Left renal pelvis (tissue), 4 donors: ENCODE measurements at places on chromosomes 1 and 21.

- no peak for DNase-seq
Observed at GRCh38 chr1:55060133-55060999, 21.0 kb downstream of the PCSK9 start.

GRCh38 chr1:227922501-227923352 is 25.0 kb downstream of the WNT9A start:
- DNase-seq: no peak

DNA sequence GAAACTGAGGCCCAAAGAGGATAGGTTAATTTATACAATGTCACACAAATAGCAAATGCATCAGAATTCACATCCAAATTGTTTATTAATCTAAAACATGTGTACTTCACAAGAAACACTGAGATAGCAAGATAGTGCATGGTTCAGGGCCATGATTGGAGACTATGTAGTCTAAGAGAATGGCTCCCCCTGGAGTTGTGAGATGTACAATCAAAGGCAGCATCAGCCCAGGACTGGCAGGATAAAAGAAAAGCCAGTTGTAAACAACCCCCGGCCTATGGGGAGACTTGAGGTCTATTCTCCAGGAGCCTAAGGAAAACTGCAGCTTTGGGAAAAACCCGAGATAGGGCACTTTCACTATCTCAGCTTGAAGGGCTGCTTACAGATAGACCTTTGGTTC is 511.0 kb downstream of the OMA1 start:
- no peak for DNase-seq

- DNase-seq: no peak
Observed at GRCh38 chr1:71834601-71835441, 447.5 kb downstream of the NEGR1 start.

- no peak for DNase-seq
Observed at GRCh38 chr1:95010158-95010557, 62.6 kb downstream of the ALG14 start.

DNA sequence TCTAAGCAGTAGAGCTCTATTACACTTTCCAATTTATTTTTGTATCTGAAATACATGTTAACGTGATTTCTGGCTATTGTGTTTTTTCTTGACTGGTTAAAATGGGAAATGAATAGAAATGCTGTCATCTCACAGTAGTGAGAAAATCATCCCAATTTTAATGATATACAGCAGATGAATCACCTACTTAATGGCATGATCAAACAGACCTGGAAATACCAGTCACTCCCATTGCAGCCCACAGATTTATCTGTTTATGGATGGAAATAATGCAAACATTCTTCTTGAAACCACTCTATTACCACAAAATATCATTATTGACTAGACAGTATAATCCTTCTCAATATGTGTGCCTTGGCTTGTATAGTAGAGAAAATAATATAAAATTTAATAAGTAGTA is 497.8 kb upstream of the ADAMTS5 start:
- DNase-seq: no peak

GRCh38 chr21:38388647-38389353 is 109.5 kb downstream of the ERG start:
- no peak for DNase-seq

DNA sequence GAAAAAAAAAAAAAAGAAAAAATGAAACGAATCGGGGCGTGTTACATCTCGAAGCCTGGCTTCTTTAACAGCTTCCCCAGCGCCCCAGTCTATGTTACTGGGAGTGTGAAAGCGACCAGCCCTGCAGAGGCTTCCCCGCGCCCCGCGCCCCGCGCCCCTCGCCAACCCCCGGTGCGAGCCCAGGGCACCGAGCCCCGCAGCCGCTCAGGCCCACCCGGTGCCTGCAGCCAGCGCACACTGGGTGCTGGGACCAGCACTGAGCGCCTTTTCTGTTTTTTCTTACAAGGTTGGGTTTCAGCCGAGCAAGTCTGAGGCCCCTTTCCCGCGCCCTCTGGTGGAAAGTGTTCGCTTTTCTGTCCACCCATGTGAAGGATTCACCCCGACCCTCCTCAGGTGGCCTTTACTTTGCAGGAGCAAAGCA is 42.1 kb upstream of the ZNF496 start:
- no peak for DNase-seq

GRCh38 chr1:84598846-84599741 is 24.9 kb upstream of the CTBS start:
- no peak for DNase-seq

GRCh38 chr21:31262728-31263127 is 81.3 kb downstream of the TIAM1 start:
- DNase-seq: no peak

GRCh38 chr1:168504064-168504837 is 39.5 kb downstream of the XCL2 start:
- DNase-seq: no peak

DNA sequence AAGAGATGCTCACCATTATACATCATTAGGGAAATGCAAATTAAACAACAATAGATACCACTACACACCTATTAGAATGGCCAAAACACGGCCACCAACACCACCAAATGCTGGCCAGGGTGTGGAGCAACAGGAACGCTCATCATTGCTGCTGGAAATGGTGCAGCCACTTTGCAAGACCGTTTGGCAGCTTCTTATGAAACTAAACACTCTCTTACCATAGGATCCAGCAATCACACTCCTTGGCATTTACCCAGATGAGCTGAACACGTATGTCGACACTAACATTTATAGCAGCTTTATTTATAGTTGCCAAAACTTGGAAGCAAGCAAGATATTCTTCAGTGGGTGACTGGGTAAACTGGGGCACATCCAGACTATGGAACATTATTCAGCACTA is 28.9 kb upstream of the ADARB1 start:
- no peak for DNase-seq

DNA sequence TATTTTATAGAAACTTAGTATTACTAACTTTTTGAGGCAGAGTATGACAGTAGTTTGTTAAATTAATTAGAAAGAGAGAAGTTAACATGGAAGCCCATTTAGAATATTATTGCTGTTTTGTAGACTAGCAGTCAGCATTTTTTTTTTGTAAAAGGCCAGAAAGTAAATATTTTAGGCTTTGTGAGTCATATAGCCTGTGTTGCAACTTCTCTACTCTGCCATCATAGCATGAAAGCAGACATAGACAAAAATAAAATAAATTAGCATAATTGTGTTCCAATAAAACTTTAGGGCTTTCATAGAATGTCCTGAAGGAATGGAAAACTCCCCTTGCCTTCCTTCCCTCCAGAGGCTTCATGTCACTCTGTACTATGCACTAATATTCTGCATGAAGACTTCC is 12.3 kb upstream of the RGS4 start:
- DNase-seq: no peak

DNA sequence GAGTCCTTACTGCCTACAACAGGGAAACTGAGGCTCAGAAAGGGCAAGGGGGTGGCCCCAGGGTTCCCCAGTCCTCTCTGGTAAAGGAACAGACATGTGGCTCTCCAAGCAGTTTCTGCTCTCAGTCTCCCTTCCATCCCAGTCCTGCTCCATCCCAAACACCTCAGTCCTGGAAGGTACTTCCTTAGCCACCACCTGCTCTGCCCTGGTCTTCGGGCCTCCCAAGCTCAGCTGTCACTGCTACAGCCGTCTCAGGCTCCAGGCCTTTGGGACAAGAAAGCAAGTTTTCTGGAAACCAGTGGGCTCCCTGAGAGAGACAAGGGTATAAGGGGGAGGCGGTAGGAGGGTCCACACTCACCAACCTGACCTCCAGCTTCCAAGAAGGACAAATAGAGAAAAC is 23.1 kb upstream of the ADGRB2 start:
- DNase-seq: no peak

DNA sequence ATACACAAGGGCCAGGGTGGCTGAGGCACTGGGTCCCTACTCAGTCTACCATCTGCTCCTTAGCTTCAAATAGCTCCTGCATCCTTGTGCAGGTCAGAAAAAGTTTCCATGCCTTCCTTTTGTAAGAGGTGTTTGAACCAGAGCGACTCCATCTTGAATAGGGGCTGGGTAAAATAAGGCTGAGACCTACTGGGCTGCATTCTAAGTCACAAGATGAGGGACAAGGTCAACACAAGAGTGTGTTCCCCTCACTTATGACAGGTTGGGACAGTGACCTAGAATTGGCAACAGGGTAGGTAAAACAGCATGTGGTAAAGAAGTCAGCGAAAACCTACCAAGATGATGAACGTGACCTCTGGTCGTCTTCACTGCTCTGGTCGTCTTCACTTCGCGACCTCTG is 120.5 kb downstream of the KCNK1 start:
- DNase-seq: no peak

GRCh38 chr1:48245106-48245505 is 22.6 kb downstream of the SLC5A9 start:
- DNase-seq: no peak

- DNase-seq: no peak
Observed at GRCh38 chr1:198373376-198373775, 167.1 kb downstream of the ATP6V1G3 start.

- no peak for DNase-seq
Observed at GRCh38 chr1:207817166-207817565, 65.3 kb downstream of the CD46 start.

GRCh38 chr1:67345556-67345955 is 37.9 kb downstream of the IL12RB2 start:
- DNase-seq: no peak

- no peak for DNase-seq
Observed at GRCh38 chr1:28078680-28079626, 9.5 kb downstream of the EYA3 start.

GRCh38 chr1:155044812-155045657 is 6.1 kb upstream of the ADAM15 start:
- DNase-seq: no peak

DNA sequence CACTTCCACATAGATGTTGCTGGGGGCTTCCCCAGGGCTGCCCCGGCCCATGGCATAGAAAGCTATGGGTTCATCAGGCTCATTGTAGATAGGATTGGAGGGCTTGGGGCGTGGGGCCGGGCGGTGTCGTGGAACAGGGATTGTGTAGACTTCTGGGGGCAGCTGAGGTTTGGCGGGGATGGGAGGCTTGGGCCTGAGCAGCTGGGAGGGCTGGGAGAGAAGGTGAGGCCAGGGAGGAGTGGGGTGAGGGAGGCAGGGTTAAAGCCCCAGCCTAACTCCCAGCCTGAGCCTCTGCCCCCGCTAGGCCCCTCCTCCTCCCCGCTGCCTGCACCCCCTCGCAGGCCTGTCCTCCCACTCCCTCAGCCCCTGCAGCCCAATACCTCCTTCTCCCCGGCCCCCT is 7.4 kb downstream of the SH2D2A start:
- DNase-seq: no peak

DNA sequence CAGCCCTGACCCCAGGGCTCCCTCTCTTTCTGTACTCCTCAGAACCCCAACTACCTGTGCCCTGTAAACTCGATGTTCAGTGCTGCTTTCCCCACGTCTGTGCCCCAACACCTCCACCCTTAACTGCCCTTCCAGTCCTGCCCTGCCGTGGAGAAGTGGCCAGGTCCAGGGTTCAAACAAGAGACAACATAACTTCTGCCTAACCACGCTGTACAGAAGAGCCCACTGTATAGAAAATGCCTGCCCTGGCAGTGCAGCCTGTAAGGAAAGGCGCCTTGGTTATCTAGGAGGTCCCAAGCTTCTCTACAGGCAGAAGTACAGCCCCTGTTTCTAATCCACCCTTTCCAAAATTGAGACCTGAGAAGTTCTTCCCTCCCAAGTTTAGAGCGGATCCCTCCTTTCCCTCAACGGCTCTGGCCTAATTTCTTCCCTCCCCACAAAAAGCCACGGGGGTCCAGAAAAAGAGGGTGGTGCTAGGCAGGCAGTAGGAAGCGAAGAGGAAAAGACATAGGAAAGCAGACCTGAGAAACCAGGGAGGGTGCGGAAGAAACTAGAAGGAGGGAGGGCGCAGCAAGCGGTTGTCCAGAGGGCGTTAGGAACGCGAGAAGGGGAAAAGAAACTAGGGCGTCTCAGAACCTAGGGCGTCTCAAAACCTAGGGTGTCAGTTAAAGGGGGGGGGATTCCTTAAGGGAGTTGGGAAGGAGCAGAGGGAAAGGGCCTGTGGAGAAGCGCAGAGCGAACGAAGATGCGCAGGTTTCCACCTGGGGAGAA is 3.2 kb downstream of the DMRTA2 start:
- no peak for DNase-seq

GRCh38 chr1:151147665-151148064 is 1.2 kb upstream of the SEMA6C start:
- no peak for DNase-seq

DNA sequence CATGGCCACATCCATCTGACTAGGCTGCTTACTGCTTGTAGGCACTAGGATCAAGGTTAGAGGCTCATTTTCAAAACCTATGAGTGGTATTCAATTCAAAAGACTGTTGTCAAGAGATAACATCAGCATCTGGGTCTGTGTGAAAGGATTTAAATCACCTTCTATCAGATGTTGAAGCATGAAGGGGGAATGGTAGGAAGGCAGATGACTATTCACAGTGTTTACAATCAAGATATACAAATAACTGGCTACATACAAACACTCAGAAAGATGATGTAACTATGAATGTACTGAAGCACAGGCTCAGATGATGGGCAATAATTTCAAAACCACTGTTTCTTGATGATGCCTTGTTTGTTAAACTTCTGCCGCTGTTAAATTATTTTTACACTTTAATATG is 249.2 kb downstream of the SLC45A1 start:
- no peak for DNase-seq

DNA sequence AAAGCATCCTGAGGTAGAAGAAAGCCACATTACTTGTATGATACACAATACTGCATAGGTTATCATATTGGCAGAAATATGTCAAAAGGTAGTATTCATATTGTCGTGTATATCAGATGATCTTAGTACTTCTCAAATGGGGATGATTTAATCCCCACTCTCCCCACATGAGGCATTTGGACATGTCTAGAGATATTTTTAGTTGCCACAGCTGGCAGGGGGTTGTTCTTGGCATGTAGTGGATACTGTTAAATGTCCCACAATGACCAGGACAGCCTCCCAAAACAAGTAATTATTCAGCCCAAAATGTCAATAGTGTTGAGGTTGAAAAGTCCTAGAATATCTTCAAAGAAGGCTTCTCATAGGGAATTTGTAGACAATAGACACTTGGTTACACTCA is 162.8 kb downstream of the NEGR1 start:
- no peak for DNase-seq

DNA sequence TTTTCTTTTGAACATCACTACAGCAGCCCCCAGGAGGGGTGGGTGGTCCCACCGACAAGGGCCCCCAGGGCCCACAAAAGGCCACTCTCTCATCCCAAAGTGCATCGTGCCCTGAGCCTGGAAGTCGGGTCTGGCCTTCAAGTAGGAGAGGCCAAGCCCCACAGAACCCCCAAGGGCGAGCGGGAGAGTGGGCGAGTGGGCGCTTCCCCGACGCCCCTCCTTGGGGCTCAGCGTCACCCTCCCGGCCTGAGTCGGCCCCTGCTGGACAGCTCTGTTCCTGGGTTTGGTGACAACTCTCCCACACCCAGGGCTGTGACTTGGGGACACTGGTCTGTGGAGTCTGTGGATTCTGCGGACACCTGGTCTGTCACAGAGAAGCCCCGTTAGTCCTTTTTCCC is 42.2 kb upstream of the COL18A1 start:
- no peak for DNase-seq

DNA sequence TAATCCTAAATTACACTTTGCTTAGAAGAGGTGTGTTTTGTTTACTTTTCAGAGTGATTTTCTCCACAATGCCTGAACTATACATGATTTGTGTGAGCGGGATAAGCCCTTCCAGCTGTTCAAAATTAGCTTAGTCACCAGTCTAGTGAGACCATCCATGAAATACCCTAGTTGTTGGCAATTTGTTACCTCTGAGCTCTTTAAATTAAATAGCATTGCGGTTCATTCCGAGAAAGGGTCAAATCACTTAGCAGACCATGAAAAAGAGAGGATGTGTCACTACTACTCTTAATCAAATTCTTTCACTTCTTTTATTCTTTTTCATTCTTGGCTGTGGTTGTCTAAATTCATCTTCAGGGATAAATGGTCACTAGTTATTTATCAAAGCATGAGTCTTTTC is 11.9 kb upstream of the VAV3 start:
- DNase-seq: no peak
